ENCODE measurements at places on chromosomes 16 and 17.

GRCh38 chr17:78865682-78866390 lies 25.2 kb upstream of the USP36 start:
- DNase-seq = peak; percentile 34

GRCh38 chr16:74558873-74559272 lies 48.0 kb downstream of the GLG1 start:
- no peak for DNase-seq

DNA sequence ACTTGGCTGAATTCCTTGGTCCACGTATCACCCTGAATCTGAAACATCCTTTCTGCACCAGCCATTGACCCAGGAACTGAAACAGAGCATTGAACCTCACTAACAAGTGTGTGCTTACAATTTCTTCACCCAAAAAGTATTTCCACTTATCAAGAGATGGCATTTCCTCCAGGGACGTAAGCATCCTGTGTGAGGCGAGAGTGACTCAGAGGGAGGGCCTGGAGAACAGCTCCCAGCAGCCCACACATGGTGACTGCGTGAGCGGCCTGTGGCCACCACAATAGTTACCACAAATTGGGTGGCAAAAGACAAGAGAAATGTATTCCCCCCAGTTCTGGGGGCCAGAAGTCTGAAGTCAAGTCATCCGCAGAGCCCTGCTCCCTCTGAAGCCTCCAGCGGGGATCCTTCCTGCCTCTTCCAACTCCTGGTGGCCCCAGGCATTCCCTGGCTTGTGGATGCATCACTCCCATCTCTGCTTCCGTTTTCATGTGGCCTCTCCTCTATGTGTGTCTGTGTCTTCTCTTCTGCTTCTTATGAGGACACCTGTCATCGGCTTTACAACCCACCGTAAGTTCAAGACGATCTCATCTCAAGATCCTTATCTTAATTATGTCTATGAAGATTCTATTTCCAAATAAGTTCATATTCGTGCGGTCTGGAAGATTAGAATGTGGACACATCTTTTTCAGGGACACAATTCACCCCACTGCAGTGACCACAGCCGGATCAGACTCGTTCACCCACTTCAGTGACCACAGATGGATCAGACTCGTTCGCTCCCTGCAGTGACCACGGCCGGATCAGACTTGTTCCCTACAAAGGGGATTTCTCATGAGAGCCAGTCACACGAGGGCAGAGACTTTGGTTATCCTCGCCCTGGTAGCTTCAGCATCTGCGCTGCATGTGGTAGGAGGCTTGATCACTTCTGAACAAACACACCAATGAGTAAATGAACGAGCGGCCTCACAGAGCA lies 122.6 kb upstream of the FOXF1 start:
- no peak for DNase-seq

DNA sequence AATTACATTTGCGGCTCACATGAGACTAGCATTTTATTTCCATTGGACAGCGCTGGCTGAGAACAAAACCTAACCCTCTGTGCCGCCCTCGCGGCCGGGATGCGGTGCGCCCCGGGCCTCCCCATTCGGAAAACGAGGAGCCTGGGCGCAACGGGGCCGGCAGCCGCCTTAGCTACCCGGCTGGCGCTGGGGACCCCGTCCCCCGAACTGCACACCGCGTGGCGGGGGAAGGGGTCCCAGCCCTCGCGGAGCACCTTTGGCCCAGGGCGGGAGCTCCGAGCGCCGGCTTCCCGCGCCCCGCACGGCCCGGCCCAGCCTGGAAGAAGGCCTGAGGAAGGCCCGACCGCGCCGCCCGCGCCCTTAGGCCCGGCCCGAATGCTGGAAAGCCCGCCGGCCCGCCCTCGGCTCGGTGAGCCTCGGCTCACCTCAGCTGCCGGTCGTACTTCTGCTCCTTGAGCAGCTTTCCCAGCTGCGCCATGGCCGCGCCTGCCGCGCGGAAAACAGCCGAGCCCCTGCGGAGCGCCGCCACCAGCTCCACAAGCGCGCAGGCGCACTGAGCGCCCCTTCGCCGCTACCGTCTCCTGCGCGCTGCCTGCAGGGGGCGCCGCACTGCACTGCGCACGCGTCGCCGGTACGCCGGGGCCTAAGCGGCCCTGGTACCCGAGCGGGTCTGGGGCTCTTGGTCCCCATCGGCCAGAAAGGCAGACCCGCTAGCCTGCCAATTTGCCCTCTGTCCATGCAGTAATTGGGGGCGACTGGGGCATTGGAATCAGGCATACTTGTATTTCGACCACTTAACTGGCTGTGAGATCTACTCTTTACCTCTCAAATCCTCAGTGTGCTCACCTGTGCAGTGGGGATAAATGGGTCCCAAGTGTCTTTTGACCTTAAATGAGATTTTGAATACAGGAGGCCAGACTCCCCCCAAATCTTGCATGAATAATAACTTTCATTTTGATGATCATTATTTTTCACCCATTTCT lies at the start of gene NAE1:
Gene NAE1 (minus strand): TSS at position 555 of the 983 bp plus-strand sequence. CDS start 77 bp downstream, at position 478.
- DNase-seq = peak; percentile 82

- peak; percentile 78 for DNase-seq
These were observed 19.9 kb downstream of the CLEC16A start for GRCh38 chr16:10964039-10964890.

- DNase-seq = no peak
These were observed 121.9 kb upstream of the TNRC6C start for GRCh38 chr17:77836557-77837041.

DNA sequence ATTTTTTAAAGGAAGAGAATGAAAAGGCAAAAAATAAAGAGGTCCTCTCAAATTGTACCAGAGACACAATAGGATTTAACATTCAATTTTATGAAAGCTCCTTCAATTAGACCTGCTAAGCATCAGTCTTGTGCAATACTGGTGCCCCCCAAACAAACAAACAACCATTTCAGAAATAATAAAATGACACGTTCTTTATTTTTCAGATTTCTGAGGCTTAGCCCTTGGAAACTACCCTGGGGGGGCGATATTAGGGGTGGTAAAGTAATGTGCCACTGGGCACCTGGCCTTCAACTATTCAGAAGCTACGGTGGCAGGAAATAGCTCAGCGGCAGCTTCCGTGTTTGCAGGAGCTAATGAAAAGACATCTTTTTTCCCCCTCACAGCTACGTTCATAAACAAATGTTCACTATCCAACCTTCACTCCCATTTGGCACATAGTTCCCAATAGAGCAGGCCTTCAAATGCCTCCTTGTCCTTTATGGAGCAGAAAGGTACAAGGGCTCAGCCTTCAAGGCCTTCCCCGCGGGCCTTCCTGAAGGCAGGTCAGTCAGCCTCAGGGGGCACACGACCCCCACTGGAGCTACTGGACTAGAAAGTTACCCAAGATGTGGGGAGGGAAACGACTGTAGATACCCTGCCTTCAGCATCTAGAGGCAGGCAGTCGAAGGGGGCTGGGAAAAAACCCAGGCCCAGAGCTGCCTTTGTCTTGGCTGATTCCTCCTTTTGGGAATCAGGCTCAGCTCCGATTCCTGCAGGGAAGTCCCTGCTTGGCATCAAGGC lies 44.1 kb downstream of the TBX4 start:
- no peak for DNase-seq

DNA sequence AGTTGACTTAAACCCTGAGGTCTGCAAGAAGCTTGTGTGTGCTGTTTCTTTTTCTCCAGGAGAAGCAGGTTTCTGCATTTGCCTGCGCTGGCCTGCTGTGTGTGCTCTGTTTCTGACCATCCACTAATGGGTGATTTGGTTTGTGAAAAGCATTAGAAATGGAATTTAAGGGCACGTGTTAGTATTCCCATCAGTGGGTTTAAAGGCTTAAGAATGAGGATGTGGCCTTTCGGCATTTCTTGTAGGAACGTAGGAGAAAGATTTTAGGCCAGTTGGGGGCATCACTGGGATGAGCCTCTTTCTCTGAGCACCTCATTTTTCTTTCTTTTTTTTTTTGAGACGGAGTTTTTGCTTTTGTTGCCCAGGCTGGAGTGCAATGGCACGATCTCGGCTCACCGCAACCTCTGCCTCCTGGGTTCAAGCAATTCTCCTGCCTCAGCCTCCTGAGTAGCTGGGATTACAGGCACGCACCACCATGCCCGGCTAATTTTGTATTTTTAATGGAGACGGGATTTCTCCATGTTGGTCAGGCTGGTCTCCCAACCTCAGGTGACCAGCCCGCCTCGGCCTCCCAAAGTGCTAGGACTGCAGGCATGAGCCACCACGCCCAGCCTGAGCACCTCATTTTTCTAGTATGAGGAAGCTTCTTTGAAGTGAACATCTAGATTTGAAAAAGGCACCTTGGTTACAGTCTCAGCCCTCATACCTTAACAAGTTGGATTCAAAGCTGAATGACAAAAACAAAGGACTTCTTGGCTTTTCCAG lies 110.3 kb downstream of the BANP start:
- DNase-seq = no peak

GRCh38 chr16:621526-622105 lies 9.2 kb upstream of the WFIKKN1 start:
- no peak for DNase-seq

GRCh38 chr17:81396722-81397313 lies 1.6 kb downstream of the BAHCC1 start:
- no peak for DNase-seq

GRCh38 chr17:79760197-79760906 lies 17.6 kb upstream of the CBX2 start:
- no peak for DNase-seq

DNA sequence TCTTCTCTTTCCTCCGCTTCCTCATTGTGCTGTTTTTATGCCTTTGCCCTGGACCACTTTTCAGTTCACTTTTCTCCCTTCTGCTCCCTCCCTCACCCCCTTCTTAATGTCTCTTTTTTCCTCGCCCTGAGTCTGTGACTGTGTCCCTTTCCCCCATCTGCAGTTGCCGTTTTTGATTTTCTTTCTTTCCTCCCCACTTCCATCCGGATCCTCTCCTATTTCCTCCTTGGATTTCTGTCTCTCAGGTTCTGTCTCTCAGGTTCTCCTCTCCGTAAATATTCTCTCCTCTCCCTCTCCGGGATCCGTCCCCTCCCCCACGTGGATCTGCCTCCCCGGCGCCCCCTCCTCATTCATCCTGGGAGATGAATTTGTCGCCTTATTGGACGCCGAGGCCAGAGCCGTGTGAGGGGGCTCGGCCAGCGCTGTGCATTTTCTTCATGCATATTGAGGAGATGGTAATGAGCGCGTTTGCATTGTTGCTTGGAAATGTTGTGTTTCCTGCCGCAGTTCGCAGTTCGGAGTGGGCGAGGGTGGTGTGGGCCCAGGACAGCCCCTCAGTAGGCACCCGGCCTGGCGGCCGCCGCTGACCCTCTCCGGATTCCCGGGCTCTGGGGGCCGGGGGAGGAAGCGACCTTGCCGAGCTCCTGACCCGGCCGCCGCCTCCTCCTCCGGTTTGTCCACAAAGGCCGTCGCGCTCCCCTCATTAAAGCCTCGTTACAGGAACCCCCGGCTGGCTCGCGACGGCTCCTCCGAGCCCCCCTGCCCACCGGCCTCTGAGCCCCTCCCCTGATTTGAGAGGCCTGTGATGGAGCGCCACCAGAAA lies 4.5 kb upstream of the IRX3 start:
- DNase-seq = no peak

- DNase-seq = no peak
These were observed 92.4 kb downstream of the YPEL2 start for GRCh38 chr17:59423903-59424302.

GRCh38 chr17:78390241-78391050 lies 12.0 kb downstream of the PGS1 start:
- no peak for DNase-seq

- no peak for DNase-seq
These were observed 6.2 kb upstream of the SLC25A19 start for GRCh38 chr17:75295201-75296158.

GRCh38 chr16:19142939-19143598 lies 25.0 kb upstream of the SYT17 start:
- DNase-seq = no peak

- no peak for DNase-seq
These were observed 12.3 kb downstream of the FOXL1 start for GRCh38 chr16:86590501-86591144.

GRCh38 chr17:28950017-28950751 lies 1.1 kb downstream of the PHF12 start:
- DNase-seq = peak; percentile 34

Measured in stimulated activated CD8-positive, alpha-beta memory T cell treated with anti-CD3 and anti-CD28 coated beads, Interleukin-7, amount 100 ng/mL, for 48 hours (primary cell).